ENCODE measurements at places on chromosomes 4 and X.

DNA sequence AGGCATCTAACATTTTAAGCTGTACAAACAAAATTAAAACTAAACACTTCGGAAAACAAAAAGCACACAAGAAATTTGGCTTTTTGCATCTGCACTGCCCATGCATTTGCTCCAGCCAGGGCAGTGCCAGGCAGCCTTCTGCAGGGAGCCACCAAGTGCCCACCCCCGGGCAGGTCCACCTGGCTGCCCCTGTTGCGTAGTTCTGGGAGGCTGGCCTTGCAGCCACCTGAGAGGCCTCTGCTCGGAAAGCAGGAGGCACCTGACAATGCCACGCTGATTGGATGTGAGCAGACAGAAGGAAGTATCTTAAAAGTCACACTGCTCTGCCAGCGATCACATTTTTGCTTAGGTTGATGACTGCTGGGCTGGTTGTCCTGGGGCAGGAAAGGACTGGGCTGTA lies 3.5 kb downstream of the TMEM271 start:
- DNase-seq: no peak

DNA sequence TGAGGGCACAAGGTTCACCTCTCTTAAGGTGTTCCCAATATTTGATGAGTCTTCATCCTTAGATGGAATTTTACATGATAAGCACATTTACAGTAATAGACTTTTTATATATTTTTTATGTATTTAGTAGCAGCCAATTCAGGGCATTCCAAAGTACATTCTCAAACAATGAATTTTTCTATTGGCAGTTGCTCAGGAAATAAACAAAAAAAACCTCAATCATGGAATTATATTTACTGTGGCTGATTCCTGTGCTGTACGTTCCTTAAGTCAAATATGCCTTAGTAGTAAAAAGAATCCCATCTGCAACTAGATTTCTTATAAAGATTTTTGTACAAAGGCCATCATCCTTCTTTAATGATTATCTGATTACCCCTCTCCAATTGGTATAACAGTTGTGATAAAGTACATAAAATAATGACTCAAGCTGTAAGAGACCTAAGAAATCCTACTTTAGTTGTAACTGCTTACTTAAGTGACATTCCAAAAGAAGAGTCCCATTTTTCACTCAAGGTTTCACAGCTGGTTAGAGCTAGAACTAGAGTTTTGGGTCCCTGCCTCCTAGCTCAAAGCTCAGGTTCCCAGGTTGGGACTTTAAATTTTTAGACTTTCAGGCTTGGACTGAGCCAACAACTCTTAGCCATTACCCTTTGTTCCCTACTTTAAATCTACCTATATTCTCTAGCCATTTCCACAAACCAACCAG lies 152.7 kb downstream of the FHIP1A start:
- DNase-seq: no peak

- no peak for DNase-seq
Measured at GRCh38 chrX:83469551-83469950, 38.5 kb upstream of the POU3F4 start.

DNA sequence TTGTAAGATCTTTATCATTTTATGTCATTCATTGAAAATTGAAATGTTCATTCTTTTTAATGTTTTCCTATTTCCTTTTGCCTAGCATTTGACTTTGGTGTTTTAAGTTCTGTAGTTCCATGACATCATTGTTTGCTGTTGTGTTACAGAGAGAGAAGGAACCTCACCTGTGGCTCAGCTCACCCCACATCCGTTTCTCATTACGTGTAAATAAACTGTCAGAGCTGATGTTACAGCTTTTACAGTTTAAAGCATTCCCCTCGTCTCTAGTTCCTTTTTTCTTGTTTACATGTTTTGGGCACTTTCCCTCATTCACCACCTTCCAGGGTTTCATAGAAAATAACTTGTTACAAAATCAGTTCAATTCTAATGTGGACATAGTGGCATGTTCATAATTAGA lies 137.2 kb downstream of the FNIP2 start:
- DNase-seq: no peak

DNA sequence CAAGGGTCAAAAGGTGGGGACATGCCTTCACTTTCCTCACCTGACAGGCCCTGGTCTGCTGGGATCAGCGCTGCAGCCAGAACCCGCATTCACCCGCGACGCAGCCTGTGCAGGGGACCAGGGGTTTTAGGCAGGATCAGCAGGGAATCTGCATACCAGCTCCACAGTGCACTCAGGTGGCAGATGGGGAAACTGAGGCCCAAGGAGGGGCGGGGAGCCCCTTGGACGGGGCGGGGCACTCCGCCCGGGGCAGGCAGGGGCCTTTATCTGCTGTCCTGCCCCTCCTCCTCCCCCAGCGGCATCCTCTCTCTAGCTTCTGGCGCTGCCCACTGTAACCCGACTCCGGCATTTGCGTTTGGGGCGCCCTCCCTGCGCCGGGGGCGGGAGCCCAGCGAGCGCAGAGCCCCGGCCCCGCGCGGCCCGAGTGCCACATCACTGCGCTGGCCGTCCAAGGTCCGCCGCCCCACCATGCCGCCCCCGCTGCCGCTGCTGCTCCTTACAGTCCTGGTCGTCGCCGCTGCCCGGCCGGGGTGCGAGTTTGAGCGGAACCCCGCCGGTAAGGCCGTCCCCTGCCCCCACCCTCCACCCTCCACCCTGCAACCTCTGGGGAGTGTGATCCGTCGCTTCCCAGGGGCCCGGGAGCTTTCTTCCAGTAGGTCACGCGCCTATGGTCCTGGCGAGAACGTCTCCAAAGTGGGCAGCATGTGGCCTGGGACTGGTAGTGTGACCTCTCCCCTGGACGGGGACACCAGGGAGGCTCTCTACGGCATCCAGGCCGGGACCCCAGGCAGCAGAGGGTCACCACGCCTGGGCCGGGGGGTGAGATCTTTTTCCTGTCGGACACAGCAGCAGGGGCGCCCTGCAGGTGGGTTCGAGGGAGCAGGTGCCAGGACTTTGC lies at the start of gene CPZ:
Gene CPZ, plus strand, starts transcription at position 400 of the 898 bp plus-strand sequence. Its CDS starts 69 bp downstream, at position 469.
- DNase-seq: no peak

DNA sequence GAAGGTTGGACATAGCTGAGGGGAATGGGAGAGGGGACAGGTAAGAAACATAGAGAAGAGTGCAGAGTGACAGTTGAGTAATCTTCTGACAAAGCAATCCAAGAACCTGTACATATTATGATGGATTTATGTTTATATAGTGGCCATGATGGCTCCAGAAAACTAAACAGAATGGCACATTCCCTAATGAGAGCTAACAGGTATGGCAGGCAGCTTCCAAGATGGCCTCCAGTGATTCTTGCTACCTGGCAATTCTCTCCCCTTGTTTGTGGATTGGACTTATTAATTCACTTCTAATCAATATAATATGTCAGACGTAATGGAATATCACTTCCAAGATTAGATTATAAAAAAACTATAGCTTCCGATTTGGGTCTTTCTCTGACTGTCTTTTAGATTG lies 359.5 kb downstream of the DTHD1 start:
- no peak for DNase-seq

GRCh38 chr4:72186714-72187113 lies 154.9 kb downstream of the NPFFR2 start:
- no peak for DNase-seq

DNA sequence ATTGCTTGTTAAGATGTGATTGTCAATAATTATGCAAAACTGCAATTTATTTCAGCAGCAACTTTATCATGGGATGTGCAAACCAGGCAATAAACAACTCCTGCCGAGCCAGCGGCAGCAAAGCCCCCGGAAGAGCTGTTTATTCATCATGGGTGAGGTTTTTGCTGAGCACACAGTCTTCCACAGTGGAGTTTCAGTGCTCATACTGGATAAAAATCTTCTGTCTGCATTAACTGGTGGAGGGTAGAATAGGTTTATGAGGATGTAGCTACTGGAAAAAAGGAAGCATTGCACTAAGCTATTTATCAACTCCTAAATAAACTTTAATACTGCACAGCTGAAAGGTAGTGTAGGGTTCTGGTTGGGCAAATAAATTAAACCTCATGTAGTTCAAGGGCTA lies 557.4 kb upstream of the FTHL17 start:
- DNase-seq: no peak

DNA sequence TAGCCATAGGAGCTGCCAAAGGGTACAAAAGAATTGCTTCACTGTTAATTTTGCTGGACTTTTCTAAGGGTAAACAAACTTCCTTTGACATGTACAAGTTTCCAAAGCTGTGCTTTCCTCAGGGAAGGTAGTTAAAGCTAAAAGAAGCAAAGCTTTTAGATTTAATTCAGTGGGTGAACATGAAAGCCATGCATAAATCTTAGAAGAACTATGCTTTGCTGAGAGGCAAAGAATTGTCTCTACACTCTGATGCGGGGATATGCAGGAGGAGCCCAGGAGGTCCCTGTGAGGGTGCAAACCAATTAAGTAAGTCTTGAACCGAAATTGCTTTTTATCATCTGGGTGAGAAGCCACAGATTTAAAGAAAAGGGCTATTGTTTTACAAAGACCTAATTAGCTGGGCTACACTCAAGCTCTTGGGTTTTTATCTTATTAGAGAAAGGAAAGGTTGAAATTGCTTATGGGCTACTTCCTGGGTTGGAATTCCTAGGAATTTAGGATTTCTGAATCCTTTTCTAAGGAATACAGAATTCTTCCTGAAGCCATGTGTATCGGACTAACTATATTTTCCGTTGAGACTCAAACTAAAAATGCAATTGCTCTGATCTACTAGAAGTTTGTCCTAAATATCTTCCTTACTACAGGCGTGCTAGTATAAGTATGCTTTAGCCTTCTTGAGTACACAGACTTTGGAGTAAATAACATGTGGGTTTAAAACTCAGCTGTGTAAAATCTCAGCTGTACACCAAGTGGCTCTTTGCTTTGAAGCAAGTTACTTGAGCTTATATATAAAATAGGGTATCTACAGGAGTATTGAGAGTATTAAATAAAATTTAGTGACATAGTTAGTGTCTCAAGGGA lies 188.4 kb upstream of the ANK2 start:
- DNase-seq: no peak

GRCh38 chr4:25107827-25108516 lies 52.3 kb downstream of the SEPSECS start:
- no peak for DNase-seq

DNA sequence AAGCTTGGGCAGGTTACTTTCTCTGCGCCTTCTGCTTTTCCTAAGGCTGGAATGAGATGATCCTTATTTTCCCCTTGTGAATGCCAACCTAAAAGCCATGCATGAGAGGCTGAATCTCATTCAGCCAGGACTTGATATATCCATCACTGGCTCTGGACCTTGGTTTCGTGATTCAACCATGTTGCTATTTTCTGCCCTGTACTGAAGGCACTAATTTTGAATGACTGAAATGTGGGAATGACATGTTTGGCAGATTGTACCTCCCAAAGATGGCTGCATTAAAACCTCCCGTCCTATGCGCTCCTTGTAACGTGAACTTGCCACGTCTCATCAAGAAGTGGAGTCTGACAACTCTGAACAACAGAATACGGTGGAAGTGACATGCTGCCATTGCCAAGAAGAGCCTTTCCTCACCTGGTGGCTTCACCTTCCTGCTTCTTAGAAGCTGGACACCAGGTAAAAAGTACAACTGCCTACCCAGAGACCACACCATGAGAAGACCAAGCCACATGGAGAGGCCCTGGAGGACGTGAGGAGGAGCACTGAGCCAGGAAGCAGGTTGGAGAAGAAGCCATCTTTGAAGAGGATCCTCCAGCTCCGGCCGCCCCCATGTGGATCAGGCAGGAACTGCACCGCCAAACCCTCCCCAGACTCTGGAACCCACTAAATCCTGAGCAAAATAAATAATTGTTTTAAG lies 174.5 kb downstream of the NSUN7 start:
- no peak for DNase-seq

GRCh38 chr4:176404621-176405020 lies 84.9 kb downstream of the SPCS3 start:
- no peak for DNase-seq

GRCh38 chrX:18888281-18888680 lies 95.6 kb downstream of the PHKA2 start:
- no peak for DNase-seq

GRCh38 chr4:82842593-82842992 lies 44.0 kb upstream of the SCD5 start:
- no peak for DNase-seq

GRCh38 chr4:127203562-127204200 lies 429.1 kb upstream of the INTU start:
- DNase-seq: no peak

- no peak for DNase-seq
Measured at GRCh38 chr4:74967324-74967723, 34.4 kb downstream of the PARM1 start.

DNA sequence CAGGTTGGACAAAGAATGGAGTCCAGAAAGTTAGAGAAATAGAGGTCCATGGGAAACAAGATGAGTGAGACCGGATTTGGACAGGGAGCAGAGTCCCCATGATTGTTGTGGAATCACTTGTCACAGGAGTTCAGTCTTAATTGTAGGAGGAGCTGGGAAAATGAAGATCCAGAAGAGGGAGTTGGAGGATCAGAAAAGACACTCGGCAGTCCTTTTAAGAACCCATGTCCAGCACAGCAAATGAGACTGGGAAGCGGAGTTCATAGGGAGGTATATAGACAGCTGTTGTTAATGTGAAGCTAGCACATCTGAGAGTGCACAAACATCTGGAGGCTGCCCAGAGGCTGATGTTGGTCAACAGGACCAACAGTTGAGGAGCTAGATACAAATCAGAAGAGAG lies 111.4 kb upstream of the RXFP1 start:
- no peak for DNase-seq

GRCh38 chr4:18025288-18025687 lies 3.7 kb upstream of the LCORL start:
- DNase-seq: no peak

- DNase-seq: no peak
Measured at GRCh38 chr4:25088093-25088952, 57.6 kb upstream of the LGI2 start.

DNA sequence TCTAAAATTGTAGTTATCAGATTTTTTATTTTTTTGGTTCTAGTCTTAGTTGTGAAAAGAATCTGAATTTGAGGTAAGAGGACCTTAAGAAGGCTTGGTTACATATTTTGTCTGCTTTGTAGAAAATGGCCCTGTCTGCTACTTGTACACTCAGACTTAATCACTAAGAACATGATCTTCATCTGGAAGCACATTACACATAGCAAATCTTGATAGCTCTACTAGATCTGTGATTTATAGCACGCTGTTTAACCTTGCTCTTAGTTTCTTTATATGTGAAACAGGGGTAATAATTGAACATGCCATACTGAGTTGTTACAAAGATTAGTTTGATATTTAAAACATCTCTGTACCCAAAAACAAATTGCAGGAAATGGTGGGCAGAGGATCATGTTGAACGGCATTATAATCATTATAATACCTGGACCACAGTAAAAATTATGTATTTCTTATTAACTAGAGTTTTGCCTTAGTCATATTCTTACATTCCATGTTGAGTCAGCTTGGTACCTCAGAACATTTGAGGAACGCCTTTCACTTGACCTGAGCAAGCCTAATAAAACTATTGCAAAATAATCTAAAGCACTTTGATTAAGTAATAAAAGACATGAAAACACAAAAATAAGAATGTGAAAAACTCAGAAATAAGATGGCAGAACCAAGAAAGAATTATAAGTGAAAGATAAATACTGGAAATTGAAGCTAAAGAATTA lies 738.0 kb upstream of the AADAT start:
- DNase-seq: no peak

- no peak for DNase-seq
Measured at GRCh38 chrX:73847991-73848390, 285.0 kb downstream of the CHIC1 start.

- no peak for DNase-seq
Measured at GRCh38 chr4:102454268-102454667, 46.9 kb upstream of the NFKB1 start.

Measured in NCI-H1436 treated with DMSO at 0.1 percent for 48 hours (cell line).